Dorsolateral prefrontal cortex (tissue), 122 donors: ENCODE measurements at places on chromosomes 13 and 19. TPM values are rescaled to one million over a fixed set of nuclear protein-coding genes. Genes with fewer than 3 reads are reported as not detected.

- no peak for DNase-seq
Observed at GRCh38 chr19:41366089-41366488, 2.1 kb upstream of the B9D2 start.

DNA sequence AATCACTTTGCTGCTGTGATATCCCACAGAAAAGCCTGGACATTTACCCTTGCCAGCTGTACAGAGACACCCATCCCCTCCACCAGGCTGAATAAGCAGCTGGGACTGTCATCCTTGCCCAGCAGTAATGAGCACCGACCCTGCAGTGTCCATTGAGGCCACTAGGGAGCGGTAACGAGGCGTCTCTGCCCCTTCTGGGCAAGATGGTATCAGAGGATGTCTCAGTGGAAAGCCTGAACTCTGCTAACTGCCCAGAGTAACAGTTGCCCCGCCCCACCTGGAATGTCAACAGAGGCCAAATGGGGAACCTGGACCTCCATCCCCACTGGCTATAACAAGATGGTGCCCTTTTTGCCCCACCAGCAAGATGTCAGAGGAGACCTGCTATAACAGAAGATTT lies 22.8 kb upstream of the CEACAM20 start:
- no peak for DNase-seq

DNA sequence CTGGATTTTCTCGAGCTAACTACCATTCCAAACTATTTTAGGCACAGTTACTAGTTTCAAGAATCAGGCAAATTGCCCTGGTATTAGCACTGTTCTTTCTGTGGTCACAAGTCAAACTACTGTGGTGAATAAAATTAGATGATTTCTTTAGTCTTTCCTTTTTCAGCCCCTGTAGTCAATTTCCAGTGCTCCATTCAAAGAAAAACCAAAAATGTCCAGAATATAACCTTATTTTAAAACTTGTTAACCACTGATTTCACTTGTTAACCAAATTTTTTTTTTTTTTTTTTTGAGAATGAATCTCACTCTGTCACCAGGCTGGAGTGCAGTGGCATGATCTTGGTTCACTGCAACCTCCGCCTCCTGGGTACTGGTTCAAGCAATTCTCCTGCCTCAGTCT lies 50.6 kb upstream of the USPL1 start:
- no peak for DNase-seq

- DNase-seq, result no peak
Observed at GRCh38 chr13:99217461-99218110, 16.9 kb downstream of the UBAC2 start.

DNA sequence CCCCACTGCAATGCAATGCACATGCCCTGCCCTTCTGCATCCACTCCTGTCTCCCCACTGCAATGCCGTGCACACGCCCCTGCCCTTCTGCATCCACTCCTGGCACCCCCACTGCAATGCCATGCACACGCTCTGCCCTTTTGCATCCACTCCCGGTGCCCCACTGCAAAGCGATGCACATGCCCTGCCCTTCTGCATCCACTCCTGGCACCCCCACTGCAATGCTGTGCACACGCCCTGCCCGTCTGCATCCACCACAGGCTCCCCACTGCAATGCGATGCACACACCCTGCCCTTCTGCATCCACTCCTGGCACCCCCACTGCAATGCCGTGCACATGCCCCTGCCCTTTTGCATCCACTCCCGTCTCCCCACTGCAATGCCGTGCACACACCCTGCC lies 98.1 kb downstream of the KCTD15 start:
- DNase-seq, result no peak

DNA sequence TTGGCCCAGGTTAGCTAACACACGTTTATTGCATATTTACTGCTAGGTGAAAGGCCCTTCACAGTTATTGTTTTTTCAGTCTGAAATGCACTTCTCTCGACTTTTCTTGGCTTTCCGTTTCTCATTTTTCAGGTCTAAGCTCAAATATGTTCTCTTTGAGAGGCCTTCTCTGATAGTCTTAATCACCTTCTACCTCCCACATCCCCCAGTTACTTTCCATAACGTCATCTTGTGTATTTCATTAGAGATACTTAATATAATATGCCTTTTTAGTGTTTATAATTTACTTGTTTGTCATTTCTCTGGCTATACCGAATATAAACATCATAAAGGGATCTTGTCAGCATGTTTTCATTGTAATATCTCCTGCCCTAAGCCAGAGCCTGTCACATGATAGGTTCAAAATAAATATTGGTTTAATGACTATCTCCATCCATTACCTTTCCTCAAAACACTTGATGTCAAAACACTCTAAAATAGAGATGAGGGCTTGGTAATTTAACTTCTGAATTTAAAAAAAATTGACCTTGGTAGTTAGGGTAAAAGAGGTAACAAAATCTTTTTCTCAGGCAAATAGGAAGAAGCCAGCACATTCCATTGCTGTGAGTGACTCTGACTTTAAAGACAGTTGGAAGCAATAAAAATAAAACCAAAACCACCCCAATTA lies 168.6 kb upstream of the RFC3 start:
- DNase-seq, result no peak

GRCh38 chr13:97539651-97540610 lies 106.0 kb downstream of the RAP2A start:
- no peak for DNase-seq

GRCh38 chr13:109758937-109759480 lies 27.4 kb downstream of the IRS2 start:
- DNase-seq, result no peak

DNA sequence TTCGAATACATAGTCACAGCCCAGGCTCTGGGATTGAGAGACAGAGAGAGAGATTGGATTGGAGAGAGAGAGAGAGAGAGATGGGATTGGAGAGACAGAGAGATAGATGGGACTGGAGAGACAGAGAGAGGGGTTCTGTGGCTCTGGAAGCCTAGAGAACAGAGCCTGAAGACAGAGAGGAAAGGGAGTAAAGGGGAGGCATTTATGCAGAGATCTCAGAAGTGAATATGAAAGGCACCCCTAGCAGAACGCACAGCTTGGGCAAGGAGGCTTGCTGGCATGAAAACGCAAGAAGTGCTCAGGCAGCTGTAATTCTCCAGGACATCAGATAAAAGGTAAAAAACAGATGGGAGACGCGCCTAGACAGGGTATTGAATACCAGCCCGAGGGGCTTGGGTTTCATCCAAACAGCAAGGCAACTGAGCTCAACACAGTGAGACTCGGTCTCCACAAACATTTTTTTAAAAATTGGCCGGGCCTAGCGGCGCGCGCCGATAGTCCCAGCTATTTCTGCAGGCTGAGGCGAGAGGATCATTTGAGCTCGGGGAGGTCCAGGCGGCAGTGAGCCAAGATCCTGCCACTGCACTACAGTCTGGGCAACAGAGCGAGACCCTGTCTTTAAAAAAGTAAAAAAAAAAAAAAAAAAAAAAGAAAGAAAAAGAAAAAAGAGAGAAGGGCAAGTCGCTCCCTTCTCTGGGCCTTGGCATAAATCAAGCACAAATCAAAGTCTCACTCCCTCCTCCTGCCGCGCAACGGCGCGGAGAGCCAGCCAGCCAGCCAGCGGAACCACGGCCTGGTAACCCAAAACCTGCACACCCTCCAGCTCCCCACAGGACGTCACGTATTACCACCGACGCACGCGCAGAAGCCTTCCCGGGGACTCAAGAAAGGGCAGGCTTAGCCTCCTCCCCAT lies 774 bp upstream of the PPP2R1A start:
- DNase-seq, result peak; percentile 44

GRCh38 chr13:35534343-35534742 lies 57.9 kb upstream of the MAB21L1 start:
- no peak for DNase-seq

DNA sequence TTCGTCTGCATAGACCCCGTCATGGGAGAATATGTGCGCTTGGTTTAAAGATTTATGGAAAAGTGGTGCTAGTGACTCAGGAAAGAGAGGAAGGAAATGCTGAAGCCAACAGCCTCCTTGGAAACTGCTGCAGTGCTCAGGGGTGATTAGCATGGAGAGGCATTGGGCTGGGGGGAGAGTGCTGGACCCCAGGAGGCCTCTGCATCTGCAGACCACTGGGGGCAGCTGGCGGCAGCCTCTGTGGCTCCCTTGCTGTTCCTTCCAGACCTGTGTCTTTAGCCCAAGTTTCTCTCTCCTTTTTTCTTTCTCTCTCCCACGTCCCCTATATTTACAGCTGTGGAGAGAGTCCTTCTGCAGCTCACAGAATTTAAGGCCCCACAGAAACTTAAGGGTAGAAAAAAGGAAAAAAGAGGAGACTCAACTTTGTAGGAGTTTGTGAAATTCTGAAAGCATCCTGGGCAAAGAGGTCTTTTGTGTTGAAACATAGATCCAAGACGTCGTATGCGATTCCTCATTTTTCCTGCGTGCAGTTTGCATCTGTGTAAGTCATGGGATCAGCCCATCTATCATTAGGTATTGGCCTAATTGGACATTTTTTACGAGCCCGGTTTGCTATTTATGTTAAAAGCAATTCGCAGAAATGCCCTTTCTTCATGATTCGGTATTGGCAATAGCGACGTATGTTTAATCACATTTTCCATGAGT lies 116.2 kb upstream of the ZNF536 start:
- no peak for DNase-seq

DNA sequence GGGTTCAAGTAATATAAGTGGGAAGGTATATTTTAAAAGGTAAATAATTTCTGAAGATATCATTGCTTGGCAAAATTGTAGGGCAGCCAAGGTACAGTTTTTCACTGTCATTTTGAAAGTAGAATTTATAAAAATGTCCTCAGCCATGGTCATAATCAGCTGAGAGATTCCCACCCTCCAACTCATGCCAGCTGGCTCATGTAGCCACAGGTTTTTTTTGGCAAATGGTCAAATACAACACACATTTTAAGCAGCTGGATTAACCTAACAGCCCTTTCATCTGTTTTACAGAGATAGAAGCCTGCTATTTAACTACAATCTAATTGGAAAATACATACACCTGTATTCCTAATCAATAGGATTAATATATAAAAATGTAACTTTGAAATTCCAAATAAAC lies 619.2 kb upstream of the SGCG start:
- DNase-seq, result no peak

DNA sequence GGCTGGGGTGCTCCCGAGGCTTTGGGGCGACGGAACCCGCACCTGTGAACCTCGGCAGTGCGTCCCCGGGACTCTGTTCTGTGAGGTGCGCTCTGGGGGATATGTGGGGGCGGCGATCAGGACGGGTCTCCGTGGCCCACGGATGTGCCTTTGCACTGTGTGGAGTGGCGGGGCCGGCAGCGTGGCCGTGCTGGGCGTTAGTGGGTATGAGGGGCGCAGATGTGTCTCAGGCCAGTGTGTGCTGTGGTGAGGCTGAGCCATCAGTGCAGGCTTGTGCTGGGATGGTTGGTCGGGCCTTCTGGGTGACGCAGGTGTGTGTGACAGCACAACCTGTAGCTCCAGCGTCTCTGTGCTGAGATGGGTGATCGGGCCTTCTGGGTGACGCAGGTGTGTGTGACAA lies 16.9 kb downstream of the ZNF331 start:
- no peak for DNase-seq

- no peak for DNase-seq
Observed at GRCh38 chr19:54916822-54917221, 10.9 kb downstream of the NCR1 start.

GRCh38 chr19:29248332-29248844 lies 35.4 kb upstream of the UQCRFS1 start:
- DNase-seq, result no peak

GRCh38 chr13:24284889-24285565 lies 24.4 kb upstream of the C1QTNF9 start:
- no peak for DNase-seq

GRCh38 chr13:102935896-102936321 lies 90.1 kb downstream of the ERCC5 start:
- DNase-seq, result no peak

DNA sequence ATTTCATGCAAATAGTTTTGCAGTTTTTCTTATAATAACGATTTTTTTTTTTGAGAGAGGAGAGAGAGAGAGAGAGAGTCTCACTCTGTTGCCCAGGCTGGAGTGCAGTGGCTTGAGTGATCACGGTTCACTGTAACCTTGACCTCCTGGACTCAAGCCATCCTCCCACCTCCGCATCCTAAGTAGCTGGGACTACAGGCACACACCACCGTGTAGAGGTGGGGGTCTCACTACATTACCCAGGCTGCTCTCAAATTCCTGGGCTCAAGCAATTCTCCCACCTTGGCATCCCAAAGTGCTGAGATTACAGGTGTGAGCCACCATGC lies 26.8 kb upstream of the GJB6 start:
- no peak for DNase-seq

DNA sequence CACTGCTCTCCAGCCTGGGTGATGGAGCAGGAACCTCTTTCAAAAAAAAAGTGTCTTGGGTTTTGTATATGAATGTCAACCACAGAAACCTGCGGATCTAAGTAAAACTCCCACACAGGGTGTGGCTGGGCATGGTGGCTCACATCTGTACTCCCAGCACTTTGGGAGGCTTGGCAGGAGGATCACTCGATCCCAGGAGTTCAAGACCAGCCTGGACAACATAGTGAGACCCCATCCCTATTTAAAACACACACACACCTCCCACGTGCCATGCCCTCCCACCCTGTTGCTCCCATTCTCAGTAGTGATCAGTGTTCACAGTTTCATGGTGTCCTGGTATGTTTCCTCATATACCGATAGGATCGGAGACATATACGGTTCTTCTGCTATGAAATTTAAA lies 9.2 kb downstream of the TMED1 start:
- DNase-seq, result no peak

DNA sequence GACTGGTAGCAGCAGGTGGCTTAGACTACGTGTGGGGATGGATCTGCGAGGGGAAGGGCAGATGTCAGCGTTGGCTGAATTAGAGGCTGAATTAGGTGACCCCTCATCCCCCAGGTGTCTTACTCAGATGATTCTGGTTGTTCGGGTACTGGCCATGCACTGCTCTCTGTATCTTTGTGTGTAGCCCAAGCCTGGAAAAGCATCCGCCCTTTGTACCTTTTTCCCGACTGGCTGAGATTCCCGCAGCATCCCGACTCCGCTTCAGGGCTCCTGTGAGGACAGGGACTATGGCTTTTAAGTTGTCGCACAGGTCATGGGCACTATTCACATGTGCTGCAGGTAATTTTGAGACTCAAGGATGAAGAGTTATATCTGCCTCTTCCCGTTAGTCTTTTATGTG lies 7.2 kb downstream of the TFDP1 start:
- DNase-seq, result no peak

The FAM124A gene
- 58.4 TPM for total RNA-seq

The CCL25 gene
- total RNA-seq, result not detected

The OR7G3 gene
- total RNA-seq, result not detected

The FFAR3 gene
- total RNA-seq, result 0.25 TPM

The RGS9BP gene
- total RNA-seq, result 2.0 TPM

The OXGR1 gene
- 0.50 TPM for total RNA-seq

The KANK2 gene
- total RNA-seq, result 33.7 TPM

The SIAH3 gene
- total RNA-seq, result 2.1 TPM

The CFAP97D2 gene
- total RNA-seq, result not detected

The SLITRK5 gene
- 15.9 TPM for total RNA-seq

The NUDT19 gene
- total RNA-seq, result 5.8 TPM

The ZNF575 gene
- 9.7 TPM for total RNA-seq

The PRODH2 gene
- total RNA-seq, result not detected
